AG09319 (cell line): ENCODE measurements at places on chromosomes 11 and 22.

DNA sequence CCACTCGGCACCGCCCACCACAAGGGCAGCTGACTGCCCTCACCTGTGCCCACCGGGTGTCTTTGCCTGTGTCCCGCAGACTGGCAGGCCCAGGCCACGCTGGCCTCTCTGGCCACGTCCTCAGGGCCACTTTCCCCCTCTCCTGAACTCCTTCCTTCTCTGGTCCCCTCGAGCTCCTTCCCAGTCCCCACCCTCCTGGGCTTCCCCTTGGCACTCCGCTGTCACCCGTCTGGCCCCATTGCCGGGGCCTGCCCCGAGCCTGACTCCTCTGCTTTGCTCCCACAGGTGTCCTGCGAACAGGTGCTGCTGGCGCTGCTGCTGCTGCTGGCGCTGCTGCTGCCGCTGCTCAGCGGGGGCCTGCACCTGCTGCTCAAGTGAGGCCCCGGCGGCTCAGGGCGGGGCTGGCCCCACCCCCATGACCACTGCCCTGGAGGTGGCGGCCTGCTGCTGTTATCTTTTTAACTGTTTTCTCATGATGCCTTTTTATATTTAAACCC lies 14.2 kb downstream of the MCAT start:
- DNase-seq = no peak

DNA sequence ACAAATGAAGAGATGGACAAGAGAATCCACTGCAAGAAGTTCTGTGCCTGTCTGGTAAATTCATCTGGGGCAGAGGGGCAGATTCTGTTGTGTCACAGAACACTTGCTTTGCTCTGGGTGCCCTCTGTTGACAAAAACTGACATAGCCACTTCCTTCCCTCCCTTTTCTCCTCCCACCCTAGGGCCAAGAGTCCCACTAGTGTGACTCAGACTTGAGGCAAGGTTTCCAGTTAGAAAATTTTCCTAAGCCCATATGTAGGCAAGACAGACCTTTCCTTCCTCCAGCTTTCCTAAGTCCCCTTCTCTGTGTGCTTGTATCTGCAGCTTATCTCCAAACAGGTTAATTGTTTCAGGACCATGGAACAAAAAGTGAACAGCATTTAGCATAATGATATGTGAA lies 106.8 kb downstream of the RBFOX2 start:
- peak; percentile 78 for DNase-seq

GRCh38 chr11:119107538-119108145 lies 498 bp downstream of the C2CD2L start:
- no peak for DNase-seq

GRCh38 chr22:25598609-25599008 lies 34.1 kb downstream of the GRK3 start:
- no peak for DNase-seq

GRCh38 chr11:31628111-31628510 lies 118.5 kb downstream of the ELP4 start:
- no peak for DNase-seq
